Cardiac muscle cell (in vitro differentiated cells and primary cell): ENCODE measurements at places on chromosomes 4 and X.
A peak's percentile ranks its signal among the peaks of the same experiment; 100 is the strongest.

DNA sequence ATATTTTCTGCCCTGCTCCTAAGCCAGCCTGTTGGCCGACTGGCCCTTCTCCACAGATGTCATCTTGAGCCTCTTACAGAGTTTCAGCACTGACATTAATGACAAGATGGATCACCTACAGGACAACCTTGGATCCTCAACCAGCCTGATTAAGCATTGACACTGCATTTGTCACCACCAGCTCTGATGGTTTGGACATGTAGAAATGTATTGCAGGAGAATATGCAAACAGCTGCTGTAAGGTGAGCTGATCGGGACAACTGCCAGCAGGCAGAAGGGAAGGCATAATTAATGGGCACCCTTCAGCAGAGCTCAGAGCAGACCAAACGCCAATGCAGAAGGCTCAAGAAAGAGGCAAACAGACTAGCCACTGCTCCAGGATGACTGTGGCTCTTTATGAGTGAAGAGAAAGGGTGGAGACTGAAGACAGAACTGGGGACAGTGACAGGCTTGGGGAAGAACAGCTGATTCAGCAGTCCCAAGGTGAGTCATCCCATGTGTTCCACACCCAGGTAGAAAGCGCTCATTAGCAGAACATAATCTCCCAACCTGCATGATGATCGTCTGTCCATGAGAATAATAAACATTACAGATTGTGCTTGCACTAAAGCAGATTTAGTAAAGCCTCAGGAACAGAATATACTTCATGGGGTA, 6.7 kb downstream of the CORIN start:
- peak; percentile 56 for DNase-seq

DNA sequence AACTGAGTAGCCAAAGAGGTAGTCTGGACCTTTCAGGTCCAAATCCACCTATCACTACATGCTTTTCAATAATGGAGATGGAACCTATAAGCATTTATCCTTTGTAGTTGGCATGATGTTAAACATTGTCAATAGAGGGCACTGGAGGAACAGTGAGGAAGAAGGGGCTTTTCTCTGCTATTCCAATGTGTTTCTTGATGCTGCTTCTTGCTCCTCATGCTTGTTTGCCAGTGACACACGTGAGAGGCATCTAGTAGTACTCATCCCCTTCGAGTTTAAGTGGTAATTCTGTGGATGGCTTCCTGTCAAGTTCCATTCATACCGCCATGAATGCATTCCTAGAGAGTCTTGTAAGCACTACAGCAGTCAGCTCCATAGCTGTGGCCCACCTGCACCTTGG, 84.0 kb downstream of the NAA11 start:
- peak; percentile 49 for DNase-seq

DNA sequence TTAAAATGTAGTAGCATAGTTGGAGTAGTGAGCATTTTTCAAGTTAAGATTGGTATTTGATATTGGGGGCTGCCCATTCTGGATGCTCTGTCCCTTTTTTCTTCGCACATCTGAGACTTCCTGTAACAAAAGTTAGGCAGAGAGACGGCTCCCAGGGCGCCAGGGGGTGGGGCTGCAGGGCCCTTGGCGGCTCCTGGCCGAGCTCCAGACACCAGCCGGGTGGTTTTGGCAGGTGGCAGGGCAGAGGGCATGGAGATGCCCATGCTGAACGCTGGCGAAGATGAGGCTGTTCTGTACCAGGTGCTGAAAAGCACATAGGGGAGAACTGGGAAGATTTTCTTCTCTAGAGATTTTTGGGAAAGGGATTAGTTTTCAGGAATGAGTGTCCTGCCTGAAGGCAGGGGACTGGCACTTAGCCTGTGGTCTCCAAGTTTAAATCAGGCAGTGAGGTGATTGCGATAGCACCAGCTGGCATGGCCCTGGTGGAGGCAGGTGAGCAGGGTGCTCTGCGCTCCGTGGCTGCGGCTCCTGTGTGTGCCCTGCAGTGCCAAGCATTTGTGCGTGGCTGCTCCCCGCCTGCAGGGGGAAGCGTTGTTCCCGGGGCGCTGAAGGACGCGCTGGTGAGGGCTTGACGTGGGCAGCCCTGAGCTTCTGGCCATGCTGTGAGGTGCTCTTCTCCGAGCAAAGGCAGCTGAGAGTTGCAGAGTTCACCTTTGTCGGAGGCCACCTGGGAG, 23.6 kb upstream of the HGFAC start:
- no peak for DNase-seq

GRCh38 chr4:74311696-74312313, 3.5 kb downstream of the EPGN start:
- DNase-seq = peak; percentile 57

GRCh38 chrX:128759745-128760144, 707.5 kb upstream of the ACTRT1 start:
- DNase-seq = no peak

DNA sequence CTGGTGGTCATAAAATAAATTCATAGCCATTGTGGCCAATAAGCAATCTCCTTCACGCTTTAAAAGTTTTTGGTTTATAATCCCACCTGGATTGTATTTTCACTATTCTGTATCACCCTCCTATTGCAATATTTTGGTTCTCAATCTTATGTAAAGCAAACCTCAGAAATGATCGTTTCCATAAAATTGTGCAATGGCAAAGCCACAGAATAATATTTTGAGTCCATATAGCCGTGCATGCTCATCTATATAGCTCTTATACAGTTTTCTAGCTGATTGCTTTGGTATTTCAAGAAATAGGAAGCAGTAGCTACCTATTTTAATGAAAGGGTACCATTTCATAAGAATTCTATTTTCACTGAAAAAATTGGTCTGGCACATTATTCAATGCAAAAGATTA, 10.0 kb upstream of the HAND2 start:
- no peak for DNase-seq

- no peak for DNase-seq
Observed at GRCh38 chrX:15328821-15329220, 6.5 kb downstream of the PIGA start.

DNA sequence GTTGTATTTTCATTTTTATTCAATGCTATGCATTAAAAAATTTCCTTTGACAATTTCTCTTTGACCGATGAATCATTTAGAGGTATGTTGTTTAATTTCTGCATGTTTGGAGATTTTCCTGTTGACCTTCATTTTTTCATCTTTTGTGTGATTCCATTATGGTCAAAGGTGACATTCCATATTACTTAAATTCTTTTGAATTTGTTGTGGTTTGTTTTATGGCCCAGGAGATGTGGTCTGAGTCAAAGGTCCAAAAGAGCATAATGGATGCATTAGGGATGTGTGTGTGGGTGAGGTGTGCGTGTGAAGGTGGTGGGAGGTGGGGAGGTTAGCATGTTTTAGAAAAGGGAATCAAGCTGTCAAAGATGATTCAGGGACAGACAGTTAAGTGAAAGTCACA, 76.0 kb upstream of the GIMD1 start:
- no peak for DNase-seq

DNA sequence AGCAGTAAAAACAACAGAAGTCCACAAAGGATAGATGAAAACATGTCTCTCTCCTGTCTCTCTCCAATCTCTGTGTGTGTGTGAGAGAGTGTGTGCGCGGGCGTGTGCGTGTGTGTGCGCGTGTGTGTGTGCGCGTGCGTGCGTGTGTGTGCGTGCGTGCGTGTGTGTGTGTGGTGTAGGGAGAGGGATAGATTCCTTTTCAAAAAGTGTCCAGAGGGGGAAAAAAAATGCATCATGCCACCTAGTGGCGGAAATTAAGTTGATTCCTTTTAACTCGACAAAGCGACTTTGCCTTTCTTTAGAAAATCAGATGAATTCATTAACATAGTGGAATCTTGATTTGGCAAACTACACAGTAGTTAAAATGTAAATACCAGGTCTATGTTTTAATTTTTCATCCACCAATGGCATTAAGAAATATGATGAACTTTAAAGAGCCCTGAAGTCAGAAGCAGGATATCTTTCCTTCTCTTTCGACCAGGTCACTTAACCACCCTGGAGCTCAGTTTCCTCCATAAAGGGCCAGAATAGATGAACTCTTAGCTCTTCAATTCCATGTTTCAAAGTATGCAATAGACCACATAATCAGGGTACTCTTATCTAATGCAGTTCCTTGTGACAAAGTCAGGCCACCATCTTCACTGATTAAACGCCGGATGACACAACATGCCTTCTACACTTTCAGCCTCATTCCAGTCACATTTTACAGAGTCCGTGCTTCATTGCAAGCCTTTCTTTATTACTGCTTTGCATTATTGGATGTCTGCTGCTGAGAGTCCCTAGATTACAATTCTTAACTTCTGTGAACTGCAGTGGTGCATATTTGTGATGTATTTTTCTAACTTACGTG, 162.8 kb downstream of the FBXO8 start:
- DNase-seq = peak; percentile 67

DNA sequence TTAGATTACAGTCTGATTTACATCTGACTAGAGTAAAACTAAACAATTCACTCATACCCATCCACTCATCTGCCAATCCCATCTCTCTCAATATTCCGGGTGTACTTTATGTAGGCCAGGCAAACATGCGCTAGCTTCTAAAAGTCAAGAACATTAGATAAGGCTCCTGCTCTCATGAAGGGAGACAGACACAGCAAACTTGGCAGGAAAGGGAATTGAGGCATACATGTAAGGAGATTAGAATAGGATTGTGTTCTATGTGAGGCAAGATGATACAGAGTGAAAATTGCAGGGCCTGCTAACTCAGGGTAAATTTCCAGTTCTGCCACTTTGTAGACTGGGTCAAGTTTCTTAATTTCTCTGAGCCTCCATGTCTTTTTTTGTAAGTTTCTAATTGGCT, 135.8 kb downstream of the CDS1 start:
- peak; percentile 48 for DNase-seq

- DNase-seq = no peak
Observed at GRCh38 chrX:101210630-101211029, 9.0 kb upstream of the DRP2 start.

DNA sequence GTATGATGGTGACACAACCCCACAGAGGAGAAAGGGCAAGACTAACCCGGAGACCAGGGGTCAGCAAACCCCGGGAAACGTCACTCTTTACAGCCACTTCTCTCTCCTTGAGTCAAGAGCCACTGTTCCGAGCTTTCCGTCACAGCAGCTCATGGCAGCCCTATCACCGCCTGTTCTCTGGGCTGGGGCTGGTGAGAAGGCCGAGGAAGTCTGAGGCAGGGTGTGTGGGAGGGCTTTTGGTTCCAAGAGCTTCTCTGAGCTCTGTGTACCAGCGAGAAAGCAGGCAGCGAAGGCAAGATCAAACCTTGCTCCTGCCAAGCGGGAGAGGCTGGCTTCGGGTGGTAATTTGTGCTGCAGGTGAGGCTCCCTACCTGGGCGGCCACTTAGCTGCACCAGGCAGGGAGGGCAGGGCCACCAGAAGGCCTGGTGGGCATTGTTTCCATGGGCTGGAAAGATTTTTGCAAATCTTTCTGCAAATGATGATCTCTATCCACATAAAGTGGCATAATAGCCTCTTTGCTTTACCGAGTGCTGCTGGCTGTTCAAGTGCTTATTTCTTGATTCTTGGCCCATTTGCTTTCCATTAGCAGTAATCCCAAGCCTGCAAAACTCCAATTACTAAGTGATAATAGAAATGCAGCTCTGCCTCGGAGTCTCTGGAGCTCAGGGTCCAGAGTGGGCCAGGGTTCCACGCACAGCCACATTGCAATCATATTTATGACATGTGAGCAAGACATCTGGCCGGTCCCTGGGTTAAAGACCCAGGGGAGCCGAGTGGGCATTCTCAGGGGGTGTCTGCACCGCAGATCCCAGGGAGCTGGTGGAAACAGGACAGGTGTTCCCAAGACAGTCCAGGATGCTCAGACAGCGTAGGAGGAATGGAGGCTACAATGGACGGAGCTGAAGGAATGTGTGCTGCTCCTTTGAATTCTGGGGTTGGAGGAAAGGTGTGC, 41.5 kb downstream of the DCTD start:
- DNase-seq = no peak
